Type B pancreatic cell (in vitro differentiated cells): ENCODE measurements at places on chromosomes 12 and 14. TPM values are rescaled to one million over a fixed set of nuclear protein-coding genes. Genes with fewer than 3 reads are reported as not detected.

DNA sequence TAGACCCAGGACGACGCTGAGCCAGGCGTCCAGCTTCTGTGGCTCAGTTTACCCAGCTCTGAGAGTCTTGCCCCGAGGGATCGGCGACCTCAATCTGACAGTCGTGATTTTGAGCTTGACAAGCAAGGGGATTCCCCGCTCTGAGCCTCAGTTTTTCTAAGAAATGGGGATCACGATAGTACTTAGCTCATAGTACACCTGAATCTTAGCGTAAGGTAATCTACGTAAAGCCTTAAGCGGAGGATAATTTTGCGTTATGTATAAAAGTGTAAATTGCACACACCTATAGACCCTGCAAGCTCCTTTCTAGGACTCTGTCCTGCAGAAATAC, 285 bp downstream of the MVK start:
- DNase-seq = no peak
- peak overlapping the region; percentile 97 for H3K4me3 ChIP-seq
- peaks cover 18% of the 10 kb centered on the region for H3K4me1 ChIP-seq
- H3K36me3 ChIP-seq = peaks cover 10% of the 10 kb centered on the region
- H3K27ac ChIP-seq = peak overlapping the region; percentile 95
- no peaks in the 10 kb centered on the region for H3K27me3 ChIP-seq

- no peak overlapping the region for H3K27ac ChIP-seq
- H3K27me3 ChIP-seq = peaks cover 3% of the 10 kb centered on the region
- DNase-seq = no peak
- H3K4me3 ChIP-seq = no peak overlapping the region
Measured at GRCh38 chr14:74271365-74271764, 31.4 kb downstream of the ABCD4 start.

- no peak overlapping the region for H3K4me3 ChIP-seq
- no peaks in the 10 kb centered on the region for H3K36me3 ChIP-seq
- DNase-seq = no peak
- peaks cover 11% of the 10 kb centered on the region for H3K4me1 ChIP-seq
- H3K27ac ChIP-seq = no peak overlapping the region
Measured at GRCh38 chr14:60357551-60358149, 108.6 kb downstream of the PPM1A start.

DNA sequence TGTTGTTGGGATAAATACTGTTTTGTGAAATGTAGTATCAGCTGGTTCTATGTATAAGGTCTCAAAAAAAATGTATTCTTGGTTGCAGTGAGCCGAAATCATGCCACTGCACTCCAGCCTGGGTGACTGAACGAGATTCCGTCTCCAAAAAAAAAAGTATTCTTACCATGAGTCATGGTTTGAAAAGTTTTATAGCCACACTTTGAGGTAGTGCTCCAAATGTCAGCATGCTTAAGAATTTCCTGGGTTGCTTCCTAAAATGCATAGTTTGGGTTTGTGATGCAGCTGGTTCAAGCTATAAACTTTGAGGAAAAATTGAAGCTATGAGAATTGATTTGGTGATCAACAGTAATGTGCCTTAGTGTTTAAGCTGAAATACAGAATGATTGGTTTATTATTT, 48.0 kb downstream of the ETNK1 start:
- DNase-seq = no peak
- no peak overlapping the region for H3K4me3 ChIP-seq
- H3K4me1 ChIP-seq = no peaks in the 10 kb centered on the region
- no peak overlapping the region for H3K27ac ChIP-seq
- H3K36me3 ChIP-seq = peaks cover 47% of the 10 kb centered on the region
- H3K27me3 ChIP-seq = no peaks in the 10 kb centered on the region

DNA sequence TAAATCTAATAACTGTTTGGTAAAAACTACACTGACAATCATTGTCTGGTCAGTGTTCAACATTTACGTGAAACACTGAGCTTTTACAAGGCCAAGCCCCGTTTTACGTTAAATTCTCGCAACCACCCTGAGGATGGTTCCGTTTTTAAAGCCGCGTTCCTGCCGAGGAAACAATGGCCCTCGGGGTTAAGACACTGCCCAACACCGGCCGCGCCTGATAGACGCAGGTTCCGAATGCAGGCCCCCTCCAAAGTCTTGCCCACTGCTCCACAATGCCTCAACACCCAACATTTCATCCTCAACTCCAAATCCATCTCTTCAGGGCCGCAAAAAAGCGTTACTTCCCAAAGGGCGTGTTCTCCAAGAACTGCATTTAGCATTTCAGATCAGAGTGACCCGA, 953 bp upstream of the SNRPF start:
- H3K4me1 ChIP-seq = peaks cover 9% of the 10 kb centered on the region
- no peaks in the 10 kb centered on the region for H3K27me3 ChIP-seq
- H3K27ac ChIP-seq = no peak overlapping the region
- no peak overlapping the region for H3K4me3 ChIP-seq
- peaks cover 22% of the 10 kb centered on the region for H3K36me3 ChIP-seq

DNA sequence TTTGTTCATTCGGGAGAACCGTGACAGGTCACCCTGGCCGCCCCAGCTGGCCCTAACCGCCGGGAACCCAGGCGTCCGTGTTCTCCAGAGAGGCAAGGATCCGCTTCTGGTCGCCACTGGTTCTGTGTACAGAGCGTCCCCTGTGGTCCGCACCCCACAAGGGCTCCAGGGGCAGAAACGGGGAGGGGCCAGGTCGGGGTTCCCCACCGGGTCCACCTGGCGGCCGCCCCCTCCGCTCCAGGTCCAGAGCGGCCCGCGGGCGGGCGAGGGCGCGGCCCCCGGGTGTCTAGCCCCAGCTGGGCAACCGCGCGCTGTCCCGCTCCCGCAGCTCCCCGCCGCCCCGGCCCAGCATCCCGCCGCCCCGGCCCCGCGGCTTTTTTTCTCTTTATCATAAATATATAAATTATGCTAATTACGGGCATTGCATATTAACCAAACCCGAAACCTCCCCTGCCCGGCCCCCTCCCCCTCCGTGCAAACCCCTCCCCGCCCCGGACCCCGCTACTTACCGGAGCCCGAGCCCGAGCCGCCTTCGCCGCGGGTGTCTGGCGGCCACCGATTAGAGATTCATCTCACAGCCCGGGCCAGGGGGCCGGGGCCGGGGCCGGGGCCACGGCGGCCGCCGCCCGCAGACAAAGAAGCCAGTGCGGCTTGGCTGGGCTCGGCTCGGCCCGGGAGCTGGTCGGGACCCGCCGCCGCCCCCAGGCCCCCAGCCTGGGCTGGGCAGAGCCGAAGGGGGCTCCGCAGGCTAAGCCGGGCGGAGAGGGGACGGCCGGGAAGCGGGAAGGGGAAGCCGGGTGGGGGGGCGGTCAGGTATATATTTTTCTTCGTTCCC, 512 bp downstream of the POU6F1 start:
- H3K36me3 ChIP-seq = peaks cover 7% of the 10 kb centered on the region
- H3K27me3 ChIP-seq = no peaks in the 10 kb centered on the region
- DNase-seq = no peak
- H3K4me3 ChIP-seq = peak overlapping the region; percentile 90

DNA sequence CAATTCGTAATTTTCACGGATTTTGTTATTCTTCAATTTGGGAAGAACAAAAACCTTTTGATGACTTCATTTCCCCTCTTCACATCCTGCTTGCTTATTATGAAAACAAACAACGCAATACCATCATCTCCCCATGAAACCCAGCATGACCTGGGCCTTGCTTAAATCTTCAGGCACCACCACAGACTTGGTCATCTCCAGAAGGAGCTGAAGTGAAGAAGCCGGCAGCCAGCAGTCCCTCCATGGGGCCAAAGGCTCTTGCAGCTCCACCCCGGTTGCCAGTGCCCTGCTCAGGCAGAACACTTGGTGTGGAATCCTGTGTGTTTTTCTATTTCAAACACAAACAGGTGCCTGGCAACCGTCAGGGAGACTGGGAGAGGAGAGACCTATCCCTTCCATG, 982.9 kb upstream of the TMEM132C start:
- H3K27ac ChIP-seq = no peak overlapping the region
- H3K36me3 ChIP-seq = no peaks in the 10 kb centered on the region
- no peak for DNase-seq
- peaks cover 12% of the 10 kb centered on the region for H3K4me1 ChIP-seq
- H3K27me3 ChIP-seq = peaks cover 26% of the 10 kb centered on the region

DNA sequence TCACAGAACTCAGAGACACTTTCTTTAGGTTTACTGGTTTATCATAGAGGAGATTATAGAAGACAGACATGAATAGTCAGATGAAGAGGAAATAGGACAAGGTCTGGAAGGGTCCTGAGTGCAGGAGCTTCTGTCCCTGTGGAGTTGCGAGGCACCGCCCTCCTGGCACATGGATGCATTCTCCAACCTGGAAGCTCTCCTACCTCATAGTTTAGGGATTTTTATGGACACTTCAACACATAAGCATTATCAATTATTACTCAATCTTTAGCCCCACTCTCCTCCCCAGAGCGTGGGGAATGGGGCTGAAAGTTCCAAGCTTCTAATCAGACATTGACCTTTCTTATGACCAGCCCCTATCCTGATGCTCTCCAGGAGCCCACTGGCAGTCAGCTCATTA, 12.6 kb upstream of the KRT7 start:
- H3K36me3 ChIP-seq = no peaks in the 10 kb centered on the region
- H3K27ac ChIP-seq = no peak overlapping the region
- peaks cover 20% of the 10 kb centered on the region for H3K4me1 ChIP-seq
- H3K27me3 ChIP-seq = peaks cover 10% of the 10 kb centered on the region

GRCh38 chr14:71863766-71864165, 68.5 kb upstream of the RGS6 start:
- DNase-seq = no peak
- peaks cover 10% of the 10 kb centered on the region for H3K27me3 ChIP-seq
- H3K36me3 ChIP-seq = no peaks in the 10 kb centered on the region
- H3K4me3 ChIP-seq = no peak overlapping the region
- no peak overlapping the region for H3K27ac ChIP-seq
- no peaks in the 10 kb centered on the region for H3K4me1 ChIP-seq

DNA sequence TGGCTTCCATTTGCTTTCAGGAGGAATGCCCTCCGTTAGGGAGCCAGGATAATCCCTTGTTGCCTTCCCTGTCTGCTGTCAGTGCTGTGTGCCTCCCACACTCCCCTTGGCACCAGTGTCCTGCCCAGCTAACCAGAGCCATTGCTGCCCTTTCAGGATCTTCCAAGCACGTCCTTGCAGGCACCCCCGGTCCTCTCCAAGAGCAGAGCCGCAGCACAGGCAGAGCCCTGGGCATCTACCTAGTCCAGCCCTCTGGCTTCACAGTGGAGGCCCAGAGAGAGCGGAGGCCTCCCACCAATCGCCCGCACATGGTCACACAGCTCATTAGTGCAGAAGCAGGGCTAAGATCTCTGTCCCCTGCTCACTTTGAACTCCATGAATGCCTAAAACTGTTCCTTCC, 39.0 kb upstream of the TSPAN9 start:
- DNase-seq = no peak
- peaks cover 3% of the 10 kb centered on the region for H3K27me3 ChIP-seq
- H3K27ac ChIP-seq = no peak overlapping the region
- peaks cover 3% of the 10 kb centered on the region for H3K36me3 ChIP-seq

DNA sequence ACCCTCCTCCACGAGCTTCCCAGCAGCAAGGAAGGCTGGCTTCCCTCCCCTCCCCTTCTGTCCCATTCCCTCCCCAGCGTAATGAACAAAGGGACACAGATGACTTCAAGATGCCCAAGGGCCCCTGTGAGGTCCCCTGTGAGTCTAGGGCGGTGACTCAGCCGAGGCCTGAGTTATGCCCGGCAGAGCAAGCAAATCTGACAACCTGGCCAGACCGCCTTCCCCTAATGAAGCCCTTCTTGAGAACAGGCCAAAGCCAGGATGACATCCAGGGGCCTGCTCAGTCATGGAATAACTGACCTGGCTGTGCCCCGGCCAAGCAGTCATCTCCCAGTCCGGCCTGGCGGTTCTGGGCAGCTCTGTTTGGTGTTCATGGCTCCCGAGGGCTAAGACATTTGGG, 89.2 kb downstream of the DICER1 start:
- H3K4me3 ChIP-seq = no peak overlapping the region
- peaks cover 30% of the 10 kb centered on the region for H3K4me1 ChIP-seq
- DNase-seq = peak; percentile 60
- no peaks in the 10 kb centered on the region for H3K36me3 ChIP-seq

GRCh38 chr14:26008290-26008689, 589.5 kb downstream of the NOVA1 start:
- H3K4me3 ChIP-seq = no peak overlapping the region
- no peak for DNase-seq
- no peaks in the 10 kb centered on the region for H3K36me3 ChIP-seq
- no peaks in the 10 kb centered on the region for H3K4me1 ChIP-seq

GRCh38 chr12:6083601-6084000, 40.9 kb downstream of the VWF start:
- H3K36me3 ChIP-seq = peaks cover 3% of the 10 kb centered on the region
- peak overlapping the region; percentile 69 for H3K4me3 ChIP-seq
- H3K27me3 ChIP-seq = peaks cover 4% of the 10 kb centered on the region

DNA sequence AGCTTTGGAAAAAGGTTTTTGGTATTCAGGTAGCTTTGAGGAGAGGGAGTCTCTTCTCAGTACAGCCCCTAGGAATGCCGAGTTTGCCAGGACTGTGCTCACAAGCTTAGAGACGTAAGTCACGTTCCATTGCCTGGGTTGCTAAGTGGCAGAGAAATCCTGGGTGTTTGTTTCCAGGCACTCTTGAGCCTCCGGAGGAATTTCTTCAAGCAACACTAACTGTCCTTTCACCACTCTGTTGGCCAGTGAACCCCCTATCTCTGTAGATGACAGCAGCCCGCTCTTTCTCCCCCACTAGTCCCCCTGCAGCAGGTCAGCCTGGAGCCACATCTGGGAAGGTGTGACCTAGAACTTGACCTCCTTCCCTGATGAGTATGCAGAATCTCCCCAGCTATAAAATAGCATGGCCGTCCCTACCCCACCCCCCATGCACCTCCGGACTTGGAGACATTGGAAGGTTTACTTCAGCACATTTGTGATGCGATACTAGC, 162.7 kb downstream of the ZFP36L1 start:
- no peak for DNase-seq
- no peak overlapping the region for H3K4me3 ChIP-seq
- H3K36me3 ChIP-seq = peaks cover 11% of the 10 kb centered on the region
- H3K4me1 ChIP-seq = peaks cover 60% of the 10 kb centered on the region
- H3K27me3 ChIP-seq = no peaks in the 10 kb centered on the region

DNA sequence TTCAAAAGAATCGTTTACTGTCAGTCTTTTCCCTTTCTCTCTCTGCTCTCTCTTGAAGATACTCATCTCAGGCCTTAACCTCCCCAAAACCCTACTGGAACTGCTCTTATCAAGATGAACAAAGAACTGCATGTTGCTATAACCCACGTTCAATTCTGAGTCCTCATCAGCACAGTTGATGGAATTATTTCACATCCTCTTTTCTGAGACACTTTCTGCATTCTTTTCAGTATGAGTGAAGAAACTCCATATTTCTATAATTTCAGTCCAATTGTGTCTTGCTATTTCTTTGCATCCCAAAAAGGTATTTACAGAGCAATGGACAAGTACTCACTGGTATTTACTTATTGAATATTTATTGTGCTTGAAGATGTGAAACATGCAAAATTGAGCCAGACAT, 160.1 kb upstream of the CPNE8 start:
- no peaks in the 10 kb centered on the region for H3K36me3 ChIP-seq
- H3K27me3 ChIP-seq = peaks cover 3% of the 10 kb centered on the region
- H3K27ac ChIP-seq = no peak overlapping the region
- H3K4me1 ChIP-seq = no peaks in the 10 kb centered on the region
- no peak overlapping the region for H3K4me3 ChIP-seq

Gene TIGAR
- 17.2 and 51.5 TPM in 2 replicates for total RNA-seq

Gene NRIP2
- total RNA-seq = 1.2 TPM in 1 of 2 replicates, not detected in the other

Gene EGLN3
- 13.2 and 13.6 TPM in 2 replicates for total RNA-seq

Gene SMCO3
- not detected in 2 replicates for total RNA-seq

Gene PTPRO
- 7.8 and 31.8 TPM in 2 replicates for total RNA-seq

Gene PPP1R36
- total RNA-seq = 0.57 and 0.70 TPM in 2 replicates

Gene FOXG1
- total RNA-seq = 0.10 and 1.7 TPM in 2 replicates

Gene ZDHHC22
- total RNA-seq = 0.24 TPM in 1 of 2 replicates, not detected in the other

Gene KRT77
- 0.27 and 2.3 TPM in 2 replicates for total RNA-seq

Gene SAMD15
- total RNA-seq = 4.0 and 9.7 TPM in 2 replicates

Gene FLVCR2
- 5.6 and 11.8 TPM in 2 replicates for total RNA-seq

Gene DNAH10
- total RNA-seq = 0.29 and 0.56 TPM in 2 replicates

Gene NTS
- total RNA-seq = 75.7 and 117 TPM in 2 replicates

Gene PLEKHD1
- total RNA-seq = 0.12 and 0.48 TPM in 2 replicates

Gene SERPINA1
- total RNA-seq = 313 and 712 TPM in 2 replicates
